ENCODE measurements at places on chromosomes 16 and 17.

GRCh38 chr17:57294629-57295501 lies 38.5 kb downstream of the MSI2 start:
- peaks cover 37% of the 10 kb centered on the region for H3K4me1 ChIP-seq
- H3K36me3 ChIP-seq, result peaks cover 5% of the 10 kb centered on the region
- DNase-seq, result peak; percentile 66
- peak overlapping the region; percentile 81 for H3K27ac ChIP-seq
- peak overlapping the region; percentile 37 for H3K4me3 ChIP-seq

DNA sequence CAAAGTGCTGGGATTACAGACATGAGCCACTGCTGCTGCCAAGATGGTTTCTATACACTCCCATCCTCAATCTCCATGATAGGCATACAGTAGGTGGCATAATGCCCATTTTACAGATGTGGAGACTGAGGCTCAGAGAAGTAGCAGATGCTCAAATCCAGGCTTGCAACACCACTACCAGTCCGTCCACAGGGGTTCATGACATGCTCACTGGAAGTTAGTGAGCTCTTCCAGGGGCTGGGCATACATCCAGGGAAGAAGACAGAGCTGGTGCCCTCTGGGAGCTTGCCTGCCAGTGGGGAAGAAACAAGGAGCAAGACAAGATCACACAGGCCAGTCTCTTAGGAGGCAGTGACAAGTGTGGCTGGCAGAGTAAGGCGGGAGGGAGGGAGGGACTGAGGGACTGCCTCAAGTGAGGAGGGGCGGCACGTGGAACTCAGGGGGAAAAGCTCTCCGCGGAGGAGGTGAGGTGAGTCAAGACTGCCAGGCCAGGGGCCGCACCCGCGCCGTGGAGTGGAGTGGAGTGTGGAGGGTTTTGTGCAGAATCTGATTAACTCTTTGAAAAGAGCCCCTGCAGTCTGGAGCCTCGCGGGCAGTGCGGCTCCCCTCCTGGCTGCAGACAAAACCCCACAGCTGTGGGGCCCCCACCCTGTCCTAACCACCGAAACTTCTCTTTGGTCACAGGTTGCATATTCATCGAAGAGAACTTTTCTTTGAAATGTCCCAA lies 27.9 kb downstream of the SREBF1 start:
- no peaks in the 10 kb centered on the region for H3K27me3 ChIP-seq
- H3K27ac ChIP-seq, result no peak overlapping the region
- H3K4me3 ChIP-seq, result no peak overlapping the region
- peaks cover 9% of the 10 kb centered on the region for H3K36me3 ChIP-seq
- no peak for DNase-seq

GRCh38 chr16:15856182-15856581 lies 646 bp downstream of the MYH11 start:
- H3K27ac ChIP-seq, result no peak overlapping the region
- no peak overlapping the region for H3K4me3 ChIP-seq
- H3K36me3 ChIP-seq, result no peaks in the 10 kb centered on the region
- no peaks in the 10 kb centered on the region for H3K4me1 ChIP-seq
- DNase-seq, result no peak
- peaks cover 49% of the 10 kb centered on the region for H3K27me3 ChIP-seq

- no peak overlapping the region for H3K27ac ChIP-seq
- H3K4me3 ChIP-seq, result no peak overlapping the region
- H3K36me3 ChIP-seq, result no peaks in the 10 kb centered on the region
- H3K4me1 ChIP-seq, result no peaks in the 10 kb centered on the region
Observed at GRCh38 chr17:12342161-12342560, 321.5 kb downstream of the MAP2K4 start.

DNA sequence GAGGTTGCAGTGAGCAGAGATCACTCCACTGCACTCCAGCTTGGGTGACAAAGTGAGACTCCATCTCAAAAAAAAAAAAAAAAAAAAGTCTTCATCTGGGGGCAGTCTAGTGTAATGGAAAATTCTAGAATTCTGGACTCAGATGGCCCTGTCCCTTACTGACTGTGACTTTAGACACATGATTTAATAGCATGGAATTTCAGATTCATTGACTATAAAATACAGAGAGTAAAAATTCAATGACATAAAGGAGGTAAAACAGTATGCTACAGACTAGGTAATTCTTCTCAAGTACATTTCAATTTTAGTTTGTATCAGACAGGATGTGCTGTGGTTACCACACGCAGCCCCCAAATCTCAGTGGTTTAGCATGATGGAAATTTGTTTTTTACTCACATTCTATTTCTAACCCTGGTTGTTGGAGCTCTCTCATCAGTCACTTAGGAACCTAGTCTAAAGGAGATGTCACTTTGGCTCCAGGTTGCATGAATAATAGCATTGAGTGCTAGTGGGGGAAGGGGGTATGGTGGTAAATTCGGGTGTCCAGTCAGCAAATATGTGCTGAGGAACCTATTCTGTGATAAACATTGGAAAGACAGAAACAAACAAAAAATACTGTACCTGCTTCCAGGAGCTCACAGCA lies 444.0 kb downstream of the XYLT1 start:
- no peak overlapping the region for H3K4me3 ChIP-seq
- no peak overlapping the region for H3K27ac ChIP-seq
- no peak for DNase-seq
- no peaks in the 10 kb centered on the region for H3K36me3 ChIP-seq
